ENCODE measurements at places on chromosomes 5 and 9. TPM values are rescaled to one million over a fixed set of nuclear protein-coding genes. Genes with fewer than 3 reads are reported as not detected.

ZFP2 gene
- 3.4 TPM for total RNA-seq

NPR2 gene
- total RNA-seq: 26.9 TPM

BNIP1 gene
- total RNA-seq: 14.2 TPM

BTNL8 gene
- total RNA-seq: not detected

SCGB3A1 gene
- total RNA-seq: not detected

SLC35D2 gene
- total RNA-seq: 19.0 TPM

CER1 gene
- 0.32 TPM for total RNA-seq

GARIN3 gene
- total RNA-seq: not detected

KCNIP1 gene
- 0.96 TPM for total RNA-seq

RNF180 gene
- 5.0 TPM for total RNA-seq

BAAT gene
- 0.16 TPM for total RNA-seq

ABHD17B gene
- 42.1 TPM for total RNA-seq

GNA14 gene
- total RNA-seq: not detected

ALDH1A1 gene
- total RNA-seq: 0.14 TPM
